ENCODE measurements at places on chromosomes 2 and 18. TPM values are rescaled to one million over a fixed set of nuclear protein-coding genes. Genes with fewer than 3 reads are reported as not detected.
A peak's percentile ranks its signal among the peaks of the same experiment; 100 is the strongest.

Gene ITGA6
- total RNA-seq, result 89.1 TPM

Gene NR4A2
- total RNA-seq, result 2.4 TPM

Gene AKAIN1
- not detected for total RNA-seq

Gene FBXO36
- 5.4 TPM for total RNA-seq

Gene ASXL3
- 10.4 TPM for total RNA-seq

GRCh38 chr2:218996937-218997336 lies 3.7 kb upstream of the CRYBA2 start:
- H3K36me3 ChIP-seq, result no peaks in the 10 kb centered on the region
- DNase-seq, result no peak
- H3K4me1 ChIP-seq, result peaks cover 11% of the 10 kb centered on the region
- no peak overlapping the region for H3K27ac ChIP-seq

- no peaks in the 10 kb centered on the region for H3K27me3 ChIP-seq
- H3K4me3 ChIP-seq, result no peak overlapping the region
- DNase-seq, result no peak
- no peaks in the 10 kb centered on the region for H3K36me3 ChIP-seq
These were observed 69.4 kb upstream of the GPC1 start for GRCh38 chr2:240365971-240366471.

DNA sequence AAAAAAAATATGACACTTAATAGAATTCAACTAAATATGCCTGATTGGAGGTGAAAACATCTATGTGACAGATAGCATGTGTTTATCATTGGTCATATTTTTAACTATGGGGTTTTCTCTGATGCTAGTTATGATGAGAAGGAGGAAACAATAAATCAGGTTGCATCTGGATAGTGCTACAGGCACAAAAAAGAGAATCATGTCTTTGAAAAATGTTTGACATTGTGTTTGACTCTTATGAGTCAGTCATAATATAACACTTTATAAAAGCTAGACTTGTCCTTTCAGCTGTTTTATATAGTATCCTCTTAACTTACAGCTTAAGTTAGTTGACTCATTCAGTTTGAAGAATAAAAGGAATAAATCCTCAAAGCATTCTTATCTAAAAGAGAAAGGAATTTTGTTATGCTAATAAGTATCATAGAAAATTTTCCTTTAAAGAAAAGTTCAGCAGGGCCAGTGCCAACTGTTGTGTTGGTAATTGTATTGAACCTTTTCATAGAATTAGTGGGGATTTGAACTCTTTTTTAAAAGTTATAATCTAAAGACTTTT lies 78.4 kb upstream of the UBXN4 start:
- no peak overlapping the region for H3K4me3 ChIP-seq
- DNase-seq, result no peak
- no peaks in the 10 kb centered on the region for H3K4me1 ChIP-seq
- H3K27me3 ChIP-seq, result no peaks in the 10 kb centered on the region

GRCh38 chr18:79608999-79609461 lies 70.6 kb upstream of the CTDP1 start:
- H3K4me1 ChIP-seq, result no peaks in the 10 kb centered on the region
- no peaks in the 10 kb centered on the region for H3K27me3 ChIP-seq
- peak; percentile 46 for DNase-seq
- H3K4me3 ChIP-seq, result no peak overlapping the region

All from kidney (tissue), 22 donors.